ENCODE measurements at places on chromosomes 6 and 20. TPM values are rescaled to one million over a fixed set of nuclear protein-coding genes. Genes with fewer than 3 reads are reported as not detected.

MRPS10 gene
- polyA plus RNA-seq, result 86.5 TPM

TSPO2 gene
- polyA plus RNA-seq, result not detected

LSM14B gene
- polyA plus RNA-seq, result 27.8 TPM

SERINC3 gene
- 34.7 TPM for polyA plus RNA-seq

ZC3H12D gene
- 0.04 TPM for polyA plus RNA-seq

STX11 gene
- 0.29 TPM for polyA plus RNA-seq

RSPH3 gene
- polyA plus RNA-seq, result 1.3 TPM

SLC22A1 gene
- 0.24 TPM for polyA plus RNA-seq

GRCh38 chr20:23702021-23702420 is 13.2 kb upstream of the CST4 start:
- H3K4me1 ChIP-seq, result no peaks in the 10 kb centered on the region
- no peak overlapping the region for H3K27ac ChIP-seq
- no peak overlapping the region for H3K4me3 ChIP-seq
- DNase-seq, result no peak
- no peaks in the 10 kb centered on the region for H3K27me3 ChIP-seq

- H3K27ac ChIP-seq, result peak overlapping the region; percentile 28
- no peaks in the 10 kb centered on the region for H3K4me1 ChIP-seq
- H3K36me3 ChIP-seq, result no peaks in the 10 kb centered on the region
- DNase-seq, result peak; percentile 61
- no peaks in the 10 kb centered on the region for H3K27me3 ChIP-seq
Observed at GRCh38 chr6:16183187-16183664, 54.3 kb downstream of the MYLIP start.

DNA sequence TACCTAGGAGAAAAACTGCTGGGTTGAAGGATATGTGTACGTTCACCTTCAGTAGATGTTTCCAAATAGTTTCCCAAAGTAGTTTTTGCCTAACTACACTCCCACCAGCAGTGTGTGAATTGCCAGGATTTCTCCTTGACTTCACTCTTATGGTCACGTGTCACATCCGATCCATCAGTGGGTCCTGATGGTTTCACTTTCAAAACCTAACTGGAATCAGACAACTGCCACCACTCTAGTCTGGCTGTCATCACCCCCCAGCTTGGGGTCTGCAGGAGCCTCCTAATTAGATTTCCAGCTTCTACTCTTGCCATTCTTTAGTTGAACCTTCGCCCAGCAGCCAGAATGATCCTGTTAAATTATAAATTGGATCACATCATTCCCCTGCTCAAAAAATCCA is 8.5 kb upstream of the SLC12A5 start:
- H3K36me3 ChIP-seq, result no peaks in the 10 kb centered on the region
- 0 out of 2 replicates have a peak, but pooled peaks cover 7% of the 10 kb centered on the region for H3K27me3 ChIP-seq
- H3K4me3 ChIP-seq, result no peak overlapping the region
- H3K27ac ChIP-seq, result no peak overlapping the region
- DNase-seq, result no peak

DNA sequence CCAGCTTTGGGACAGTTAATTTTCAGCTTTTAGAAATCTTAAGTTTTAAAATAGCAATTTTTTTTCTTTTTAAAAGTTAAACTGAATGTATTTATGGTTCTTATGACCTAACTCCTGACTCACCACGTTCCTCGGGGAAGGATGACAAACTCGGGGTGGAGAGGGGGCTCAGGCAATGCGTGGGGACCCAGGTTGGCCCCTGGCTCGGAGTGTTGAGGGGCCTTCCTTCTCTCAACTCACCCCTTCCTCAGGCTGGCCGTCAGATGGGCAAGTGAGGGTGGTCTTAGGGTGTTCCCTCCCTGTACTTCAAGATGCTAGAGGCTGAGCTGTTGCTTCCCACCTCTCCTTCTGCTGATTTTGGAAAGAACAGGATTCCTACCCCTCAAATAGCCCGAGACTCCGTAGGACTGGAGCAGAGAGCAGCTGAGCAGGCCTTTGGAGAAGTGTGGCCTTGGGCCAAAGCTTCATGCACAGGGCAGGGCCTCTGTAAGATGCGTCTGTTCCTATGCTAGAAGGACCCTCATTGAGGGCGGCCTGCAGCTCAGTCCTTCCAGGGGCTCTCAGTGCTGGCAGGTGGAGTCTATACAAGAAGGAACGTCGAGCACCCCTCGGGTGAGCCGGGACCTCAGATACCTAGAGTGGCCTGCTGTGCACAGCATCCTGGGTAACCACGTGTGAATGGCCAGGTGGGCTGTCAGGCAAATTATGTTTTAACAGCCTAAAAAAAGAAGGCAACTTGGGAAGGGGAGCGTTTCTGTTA is 79.3 kb downstream of the TCP11 start:
- peaks cover 9% of the 10 kb centered on the region for H3K36me3 ChIP-seq
- H3K4me1 ChIP-seq, result peaks cover 6% of the 10 kb centered on the region
- DNase-seq, result no peak
- H3K4me3 ChIP-seq, result no peak overlapping the region

- no peaks in the 10 kb centered on the region for H3K27me3 ChIP-seq
- no peak for DNase-seq
- H3K4me1 ChIP-seq, result no peaks in the 10 kb centered on the region
- no peaks in the 10 kb centered on the region for H3K36me3 ChIP-seq
- H3K4me3 ChIP-seq, result no peak overlapping the region
Observed at GRCh38 chr20:14778875-14779274, 441.5 kb upstream of the FLRT3 start.

- no peak for DNase-seq
- 0 out of 2 replicates have a peak, but pooled peaks cover 3% of the 10 kb centered on the region for H3K4me1 ChIP-seq
- H3K36me3 ChIP-seq, result no peaks in the 10 kb centered on the region
- H3K4me3 ChIP-seq, result no peak overlapping the region
- peaks cover 42% of the 10 kb centered on the region for H3K27me3 ChIP-seq
Observed at GRCh38 chr20:40945754-40946450, 82.7 kb upstream of the TOP1 start.

DNA sequence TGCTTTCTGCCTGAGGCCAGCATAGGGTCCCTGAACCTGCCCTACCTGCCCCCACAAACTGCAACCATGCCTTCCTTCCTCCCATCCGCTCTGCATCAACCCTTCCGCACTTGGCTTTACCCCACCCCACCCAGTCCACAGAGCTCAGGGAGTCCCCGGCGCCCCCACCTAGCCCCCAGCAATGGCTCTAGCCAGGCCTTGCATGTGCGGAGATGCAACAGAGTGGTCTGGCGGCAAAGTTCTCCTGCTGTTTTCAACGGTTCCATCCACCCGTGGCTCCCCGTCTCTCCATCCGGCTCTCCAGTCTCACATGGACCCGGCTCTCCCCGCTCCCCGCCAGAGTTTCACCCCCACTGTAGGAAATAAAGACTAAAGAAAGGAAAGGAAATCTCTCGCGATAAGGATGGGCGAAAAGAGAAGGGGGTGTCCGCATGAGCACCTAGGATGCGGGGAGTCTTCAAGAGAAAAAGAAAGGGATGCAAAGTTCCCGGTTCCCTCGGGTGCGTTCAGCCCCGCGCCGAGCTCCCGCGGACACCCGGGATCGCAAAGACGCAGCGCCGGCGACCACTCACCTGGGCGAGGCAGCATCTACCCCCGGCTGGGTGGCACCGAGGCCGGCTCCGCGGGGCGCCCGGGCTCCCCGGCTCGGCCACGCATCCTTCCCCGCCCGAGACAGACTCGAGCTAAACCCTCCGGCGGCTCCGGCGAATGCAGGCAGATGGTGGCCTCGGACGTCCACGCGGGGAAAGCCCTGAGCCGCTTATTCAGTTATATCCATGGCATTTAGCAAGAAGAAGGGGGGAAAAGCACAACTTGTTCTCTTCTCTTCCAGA is 579 bp downstream of the LRFN2 start:
- no peaks in the 10 kb centered on the region for H3K36me3 ChIP-seq
- no peak overlapping the region for H3K4me3 ChIP-seq
- no peak overlapping the region for H3K27ac ChIP-seq

DNA sequence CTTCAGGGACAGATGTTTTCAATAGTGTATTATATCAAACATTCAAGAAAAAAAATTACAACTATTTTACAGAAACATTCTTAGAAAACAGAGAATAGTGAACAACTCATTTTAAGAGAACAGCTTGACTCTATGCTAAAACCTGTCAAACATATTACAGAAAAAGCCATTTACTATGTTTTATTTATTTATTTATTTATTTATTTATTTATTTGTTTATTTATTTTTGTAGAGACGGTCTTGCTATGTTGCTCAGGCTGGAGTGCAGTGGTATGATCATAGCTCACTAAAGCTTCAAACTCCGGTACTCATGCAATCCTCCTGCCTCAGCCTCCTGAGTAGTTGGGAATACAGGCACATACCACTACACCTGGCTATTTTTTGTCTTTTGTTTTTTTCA is 317.9 kb upstream of the HTR1E start:
- no peaks in the 10 kb centered on the region for H3K27me3 ChIP-seq
- no peak overlapping the region for H3K27ac ChIP-seq
- H3K4me1 ChIP-seq, result peaks cover 2% of the 10 kb centered on the region
- H3K36me3 ChIP-seq, result no peaks in the 10 kb centered on the region

DNA sequence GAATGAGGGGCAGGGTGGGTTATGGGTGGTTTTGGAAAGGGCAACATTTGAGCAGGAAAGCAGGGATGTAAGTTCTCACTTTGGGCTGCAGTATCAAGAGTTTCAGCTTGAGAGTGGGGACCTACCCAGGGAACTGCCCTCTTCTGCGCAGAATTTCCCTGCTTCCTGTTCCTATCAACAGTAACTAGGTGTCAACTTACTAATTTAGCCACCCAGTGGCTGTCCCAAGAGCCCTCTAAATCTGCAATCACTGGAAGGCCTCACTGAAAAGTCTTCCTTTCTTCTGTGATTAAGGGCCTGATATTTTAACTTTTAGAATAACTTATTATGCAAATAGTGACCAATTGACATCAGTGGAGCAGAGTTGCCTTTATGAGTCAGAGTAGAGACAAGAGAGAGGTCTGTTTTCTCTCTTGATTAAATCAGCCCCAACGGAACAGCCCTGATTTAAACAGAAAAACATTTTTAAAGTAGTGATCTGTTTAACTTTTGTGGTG is 118.2 kb upstream of the RIPOR2 start:
- H3K27ac ChIP-seq, result no peak overlapping the region
- H3K27me3 ChIP-seq, result no peaks in the 10 kb centered on the region
- H3K4me1 ChIP-seq, result no peaks in the 10 kb centered on the region
- H3K4me3 ChIP-seq, result no peak overlapping the region
- DNase-seq, result no peak

DNA sequence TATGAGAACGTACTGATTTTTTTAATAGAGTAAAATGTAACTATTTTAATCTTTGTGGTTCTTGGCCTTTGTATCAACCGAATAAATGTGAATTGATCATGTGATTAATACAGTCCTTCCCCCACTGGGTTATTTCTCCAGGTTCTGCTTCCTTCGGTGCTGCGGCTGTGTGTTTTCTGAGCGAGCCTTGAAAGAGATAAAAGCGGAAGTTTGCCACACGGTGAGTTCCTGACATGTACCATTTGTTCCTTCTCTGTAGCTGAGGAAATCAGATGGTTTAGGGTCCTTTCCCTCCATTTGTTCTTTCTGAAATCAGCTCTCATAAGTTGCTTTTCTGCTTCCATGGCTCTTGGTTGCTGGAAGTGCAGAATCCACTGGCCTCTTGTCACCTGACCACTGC is 15.5 kb downstream of the RTF2 start:
- no peaks in the 10 kb centered on the region for H3K4me1 ChIP-seq
- DNase-seq, result no peak
- H3K27ac ChIP-seq, result no peak overlapping the region
- peaks cover 82% of the 10 kb centered on the region for H3K36me3 ChIP-seq

DNA sequence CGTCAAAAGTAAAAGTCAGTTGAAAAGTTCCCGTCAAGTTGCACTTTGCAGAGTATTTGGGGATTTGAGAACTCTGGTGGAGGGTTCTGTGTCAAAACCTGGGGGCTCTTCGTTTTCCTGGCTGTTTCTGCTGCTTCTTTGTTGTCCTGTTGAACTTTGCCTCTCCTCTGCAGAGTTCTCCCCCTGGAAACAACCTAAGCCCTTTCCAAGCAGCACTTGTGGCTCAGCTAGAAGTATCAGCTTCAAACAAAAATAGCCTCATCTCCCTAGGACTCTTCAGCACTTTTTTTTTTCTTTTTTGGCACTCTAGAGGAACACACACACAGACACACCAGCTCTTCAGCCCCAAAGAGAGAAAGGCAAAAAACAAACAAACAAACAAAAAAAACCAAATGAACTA is at the start of gene TRDN:
TRDN (minus strand) TSS at position 169 of the 400 bp plus-strand sequence. CDS start 175 bp downstream, outside the sequence.
- no peak within 1 kb of the TSS for H3K4me3 ChIP-seq
- H3K4me1 ChIP-seq, result no peaks in the 10 kb centered on the region
- H3K27me3 ChIP-seq, result no peaks in the 10 kb centered on the region
- peak within 1 kb of the TSS; percentile 34 for H3K27ac ChIP-seq
- no peak for DNase-seq

- H3K36me3 ChIP-seq, result peaks cover 22% of the 10 kb centered on the region
- H3K27ac ChIP-seq, result no peak overlapping the region
- DNase-seq, result no peak
- peaks cover 14% of the 10 kb centered on the region for H3K4me1 ChIP-seq
Observed at GRCh38 chr6:35244551-35244950, 15.0 kb upstream of the ZNF76 start.

- peak; percentile 76 for DNase-seq
- H3K36me3 ChIP-seq, result no peaks in the 10 kb centered on the region
- peak overlapping the region; percentile 78 for H3K27ac ChIP-seq
- peak overlapping the region; percentile 11 for H3K4me3 ChIP-seq
- H3K27me3 ChIP-seq, result no peaks in the 10 kb centered on the region
- peaks cover 44% of the 10 kb centered on the region for H3K4me1 ChIP-seq
Observed at GRCh38 chr20:671252-672030, 4.2 kb downstream of the SCRT2 start.

GRCh38 chr6:153476243-153476642 is 345.2 kb upstream of the RGS17 start:
- no peak overlapping the region for H3K27ac ChIP-seq
- no peaks in the 10 kb centered on the region for H3K36me3 ChIP-seq
- H3K4me1 ChIP-seq, result no peaks in the 10 kb centered on the region
- no peaks in the 10 kb centered on the region for H3K27me3 ChIP-seq
- no peak overlapping the region for H3K4me3 ChIP-seq
- DNase-seq, result no peak

DNA sequence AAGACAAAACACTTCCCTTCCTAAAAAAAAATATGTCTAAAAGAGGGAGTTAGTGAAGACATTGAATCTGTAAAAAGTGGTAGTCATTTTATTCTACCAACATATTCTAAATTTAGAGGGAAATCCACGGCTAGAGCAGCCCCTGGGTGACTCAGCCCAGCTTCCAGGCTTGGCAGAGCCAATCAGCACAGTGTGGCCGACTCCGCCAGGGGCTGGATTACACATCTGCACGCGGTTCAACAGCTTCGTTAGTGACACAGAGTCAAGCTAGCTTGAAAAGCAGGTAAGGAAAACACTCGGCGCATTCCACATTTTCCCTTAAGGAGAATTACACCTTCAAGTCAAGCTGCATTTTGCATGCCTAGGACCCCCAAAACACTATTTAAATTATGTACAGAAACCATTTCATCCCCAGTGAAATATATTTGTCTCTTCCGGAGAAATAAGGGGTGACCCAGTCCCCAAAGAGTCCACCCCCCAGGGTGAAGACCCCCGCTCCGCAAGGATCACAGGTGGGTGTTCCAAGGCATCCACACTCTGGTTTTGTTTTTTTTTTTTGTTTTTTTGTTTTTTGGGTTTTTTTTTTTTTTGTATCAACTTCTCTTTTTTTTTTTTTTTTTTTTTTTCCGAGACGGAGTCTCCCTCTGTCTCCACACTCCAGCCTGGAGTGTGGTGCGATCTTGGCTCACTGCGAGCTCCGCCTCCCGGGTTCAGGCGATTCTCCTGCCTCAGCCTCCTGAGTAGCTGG is 58.4 kb upstream of the ARID1B start:
- H3K4me1 ChIP-seq, result peaks cover 33% of the 10 kb centered on the region
- H3K27ac ChIP-seq, result peak overlapping the region; percentile 90
- H3K27me3 ChIP-seq, result no peaks in the 10 kb centered on the region
- no peaks in the 10 kb centered on the region for H3K36me3 ChIP-seq
- DNase-seq, result peak; percentile 69

Data from K562 (cell line).